ENCODE measurements at places on chromosomes 2 and 18.

DNA sequence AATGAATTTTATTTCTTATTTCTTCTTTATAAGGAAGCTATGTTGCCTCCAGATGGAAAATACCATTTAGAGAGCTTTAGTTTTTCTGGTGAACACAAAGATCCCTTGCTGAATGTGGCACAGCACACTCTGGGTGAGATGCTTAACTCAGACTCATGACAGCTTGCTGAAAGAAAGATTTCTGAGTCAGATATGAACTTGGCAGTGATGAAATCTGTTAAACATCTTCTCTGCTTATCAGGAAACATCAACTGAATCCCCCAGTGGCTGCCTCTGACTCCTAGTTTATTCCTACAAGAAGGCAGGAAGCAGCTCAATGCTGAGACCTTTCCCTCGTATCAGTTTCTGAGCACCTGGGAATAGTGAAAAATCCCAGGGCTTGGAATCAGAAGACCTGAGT lies 162.8 kb downstream of the OSR1 start:
- DNase-seq, result no peak

- DNase-seq, result no peak
These were observed 2.3 kb downstream of the INHBB start for GRCh38 chr2:120348134-120348736.

DNA sequence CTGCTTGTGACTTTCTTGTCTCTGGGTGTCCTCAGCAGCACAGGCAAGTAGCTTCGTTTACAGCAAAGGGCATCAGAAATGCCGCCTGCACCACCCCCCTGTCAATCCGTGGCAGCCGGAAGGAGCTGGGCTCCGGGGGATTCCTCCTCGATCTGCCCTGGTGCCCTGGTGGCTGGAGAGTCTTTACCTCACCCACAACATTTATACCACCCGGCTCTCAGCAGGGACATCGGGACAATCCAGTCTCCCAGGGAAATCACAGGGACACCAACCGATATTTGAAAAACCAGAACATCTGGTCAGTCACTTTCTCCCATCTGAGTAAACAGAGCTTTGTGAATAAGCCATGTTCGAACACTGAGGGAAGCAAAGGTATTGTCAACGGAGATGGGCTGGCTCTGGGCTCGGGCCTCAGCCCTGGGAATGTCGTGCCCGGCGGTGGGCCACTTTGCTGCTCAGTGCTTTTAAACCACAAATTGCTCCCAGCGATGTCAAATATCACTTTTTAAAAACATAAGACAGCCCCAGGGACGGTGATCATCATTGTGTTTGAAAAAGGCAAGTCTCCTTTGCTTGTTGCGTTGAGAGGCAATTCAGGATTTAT lies 210.0 kb upstream of the SALL3 start:
- DNase-seq, result no peak

DNA sequence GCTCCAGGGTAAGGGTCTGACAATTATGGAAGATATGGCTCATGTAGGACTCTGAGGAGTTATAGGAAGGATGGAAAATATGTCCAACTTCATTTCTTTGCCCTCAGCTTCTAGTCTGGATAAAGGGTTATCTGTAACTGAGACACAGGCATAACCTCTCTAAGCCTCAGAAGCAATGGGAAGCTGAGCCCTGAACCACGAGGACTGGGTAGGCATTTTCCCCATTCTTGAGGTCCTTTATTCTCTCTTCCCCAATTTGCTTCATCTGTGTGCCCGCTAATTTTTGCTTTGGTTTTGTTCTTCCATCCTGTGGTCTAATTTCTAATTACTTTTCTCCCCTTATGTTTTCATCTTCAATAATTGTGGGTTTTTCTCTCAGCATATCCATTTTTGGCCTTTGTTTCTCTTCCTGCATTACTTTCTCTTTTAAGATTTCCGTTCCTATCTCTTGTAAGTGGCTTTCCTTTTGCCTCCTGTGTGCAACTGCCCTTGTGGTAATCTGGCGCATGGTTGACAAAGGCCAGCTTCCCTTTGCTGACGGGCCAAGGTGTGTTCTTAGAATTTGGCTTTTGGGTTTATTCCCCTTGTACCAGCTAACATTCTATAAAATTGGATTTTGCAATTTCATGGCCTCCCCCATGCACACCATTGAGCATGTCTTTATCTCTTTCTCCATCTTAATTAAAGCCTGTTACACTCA lies 343.8 kb downstream of the TXNL1 start:
- no peak for DNase-seq

DNA sequence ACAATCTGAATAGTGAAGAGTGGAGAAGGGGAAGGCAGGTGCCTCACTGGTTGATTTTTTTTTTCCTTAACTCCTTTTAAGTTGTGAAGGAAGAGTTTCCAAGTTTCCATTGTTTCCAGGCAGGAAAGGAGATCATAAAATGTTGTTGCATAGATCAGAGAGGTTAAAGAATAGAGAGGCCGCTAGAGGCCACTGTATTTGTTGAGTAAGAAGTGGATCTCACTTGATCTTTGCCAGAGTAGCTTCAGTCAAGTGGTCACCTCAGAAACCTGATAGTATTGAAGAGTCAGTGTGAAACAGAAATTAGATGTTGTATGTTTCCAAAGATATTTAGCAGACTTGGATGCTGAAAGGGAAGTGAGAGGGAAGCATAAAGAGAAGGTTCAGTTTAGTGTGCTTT lies 17.6 kb downstream of the CTNNA2 start:
- no peak for DNase-seq
